ENCODE measurements at places on chromosomes 5 and 9.
A peak's percentile ranks its signal among the peaks of the same experiment; 100 is the strongest.

DNA sequence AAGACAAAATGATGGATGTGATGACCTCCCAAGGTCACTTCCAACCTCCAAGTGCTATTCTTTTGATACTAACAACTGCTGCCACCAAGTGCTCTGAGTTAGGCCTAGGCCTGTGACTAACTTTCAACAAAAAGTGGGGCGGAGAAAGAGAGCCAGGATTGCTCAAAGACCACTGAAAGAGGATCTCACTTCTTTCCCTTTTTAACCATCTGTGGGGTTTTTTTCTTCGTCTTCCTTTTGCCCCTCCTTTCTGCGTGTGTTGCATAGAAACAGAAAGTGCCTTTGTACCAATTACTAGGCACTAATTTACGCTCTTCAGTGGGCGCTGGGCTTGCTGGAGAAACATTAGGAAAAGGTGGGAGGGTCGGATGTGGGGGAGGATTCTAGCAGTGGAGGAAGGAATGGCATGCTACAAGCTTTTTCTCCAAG lies 8.0 kb downstream of the KLF9 start:
- no peak for DNase-seq

- DNase-seq, result no peak
Observed at GRCh38 chr5:58452566-58453258, 7.2 kb downstream of the PLK2 start.

- DNase-seq, result no peak
Observed at GRCh38 chr5:138573223-138573622, 2.0 kb downstream of the HSPA9 start.

- no peak for DNase-seq
Observed at GRCh38 chr5:141982626-141983025, 13.7 kb downstream of the RNF14 start.

- DNase-seq, result no peak
Observed at GRCh38 chr9:134258332-134258731, 67.9 kb upstream of the RXRA start.

DNA sequence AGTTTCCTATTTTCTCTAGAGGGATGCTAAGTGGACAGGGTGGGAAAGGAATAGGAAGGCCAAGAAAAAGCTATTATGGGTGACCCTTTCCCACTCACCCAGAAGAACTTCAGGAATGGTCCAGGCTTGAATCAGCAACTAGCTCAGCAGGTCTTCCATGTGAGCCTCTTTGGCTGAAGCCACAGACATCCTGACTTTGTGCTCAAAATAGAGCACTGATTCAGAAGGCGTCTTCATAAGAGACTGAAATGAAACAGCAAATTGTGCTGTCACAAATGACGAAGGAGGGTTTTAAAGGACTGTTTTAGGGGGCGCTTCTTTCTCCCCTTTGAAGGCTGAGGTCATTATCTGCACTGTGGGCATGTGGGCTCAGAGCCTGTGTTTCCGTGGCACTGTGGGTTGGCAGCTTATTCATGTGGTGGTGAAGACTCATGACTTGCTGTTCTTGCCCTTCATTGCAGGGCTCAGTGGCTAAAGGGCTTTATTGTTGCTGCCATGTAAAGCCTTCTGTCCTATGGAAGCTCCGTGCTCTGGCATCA lies 65.8 kb upstream of the NFIL3 start:
- no peak for DNase-seq

GRCh38 chr9:121785673-121786542 lies 134.5 kb downstream of the DAB2IP start:
- DNase-seq, result no peak

DNA sequence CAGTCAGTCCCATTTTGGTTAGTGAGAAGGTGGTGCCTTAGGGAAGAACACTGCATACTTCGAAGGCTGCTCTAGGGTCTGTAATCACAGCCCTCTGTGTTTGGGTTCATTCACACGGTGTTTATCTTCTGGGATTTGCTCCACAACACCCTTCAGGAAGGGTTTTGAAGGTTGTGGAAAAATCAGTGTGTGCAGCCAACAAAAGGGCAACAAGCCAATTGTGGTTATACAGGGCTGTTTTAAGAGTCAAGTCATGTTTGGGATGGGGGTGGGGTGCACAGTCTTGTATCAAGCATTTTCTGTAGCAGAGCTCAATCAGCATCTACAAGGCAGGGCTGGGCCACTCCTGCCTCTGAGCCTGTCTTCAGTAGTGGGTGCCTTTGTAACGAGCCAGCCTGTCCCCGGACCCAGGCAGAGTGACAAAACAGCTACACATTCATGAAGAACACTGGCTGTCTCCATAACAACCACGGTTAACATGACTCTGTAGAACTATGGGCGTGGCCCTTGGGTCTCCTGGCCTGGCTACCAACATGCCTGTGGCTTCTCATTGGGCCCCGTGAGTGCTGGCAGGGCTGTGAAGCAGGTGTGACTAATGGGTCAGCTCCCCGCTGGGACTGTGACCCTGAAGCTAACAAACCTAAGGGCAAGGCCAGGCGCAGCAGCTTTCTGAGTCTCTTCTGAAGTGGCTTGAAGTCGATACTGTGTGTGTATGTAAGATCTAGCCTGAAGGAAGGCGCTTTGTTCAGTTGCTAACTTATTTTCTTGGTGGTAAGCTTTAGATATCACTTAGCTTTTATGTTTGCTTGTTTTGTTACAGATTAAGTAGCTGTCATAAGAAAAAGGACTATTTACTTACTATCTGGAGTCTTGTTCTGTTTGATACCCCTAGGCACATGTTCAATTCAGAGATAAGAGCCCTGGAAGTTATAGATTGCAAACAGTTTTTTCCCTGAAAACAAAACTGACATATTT lies 27.9 kb upstream of the GOLM1 start:
- DNase-seq, result peak; percentile 67

DNA sequence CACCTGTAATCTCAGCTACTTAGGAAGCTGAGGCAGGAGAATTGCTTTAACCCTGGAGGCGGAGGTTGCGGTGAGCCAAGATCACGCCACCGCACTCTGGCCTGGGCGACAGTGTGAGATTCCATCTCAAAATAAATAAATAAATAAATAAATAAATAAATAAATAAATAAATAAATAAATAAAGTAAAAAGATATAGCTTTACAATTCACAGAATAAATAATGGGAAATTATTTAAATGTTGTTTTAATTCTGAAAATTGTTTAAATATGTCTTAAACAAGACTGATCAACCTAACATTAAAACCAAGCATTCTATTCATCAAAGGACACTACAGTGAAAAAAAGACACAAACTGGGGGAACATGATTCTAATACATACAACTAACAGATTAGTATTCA lies 357.1 kb downstream of the CTNND2 start:
- DNase-seq, result no peak

DNA sequence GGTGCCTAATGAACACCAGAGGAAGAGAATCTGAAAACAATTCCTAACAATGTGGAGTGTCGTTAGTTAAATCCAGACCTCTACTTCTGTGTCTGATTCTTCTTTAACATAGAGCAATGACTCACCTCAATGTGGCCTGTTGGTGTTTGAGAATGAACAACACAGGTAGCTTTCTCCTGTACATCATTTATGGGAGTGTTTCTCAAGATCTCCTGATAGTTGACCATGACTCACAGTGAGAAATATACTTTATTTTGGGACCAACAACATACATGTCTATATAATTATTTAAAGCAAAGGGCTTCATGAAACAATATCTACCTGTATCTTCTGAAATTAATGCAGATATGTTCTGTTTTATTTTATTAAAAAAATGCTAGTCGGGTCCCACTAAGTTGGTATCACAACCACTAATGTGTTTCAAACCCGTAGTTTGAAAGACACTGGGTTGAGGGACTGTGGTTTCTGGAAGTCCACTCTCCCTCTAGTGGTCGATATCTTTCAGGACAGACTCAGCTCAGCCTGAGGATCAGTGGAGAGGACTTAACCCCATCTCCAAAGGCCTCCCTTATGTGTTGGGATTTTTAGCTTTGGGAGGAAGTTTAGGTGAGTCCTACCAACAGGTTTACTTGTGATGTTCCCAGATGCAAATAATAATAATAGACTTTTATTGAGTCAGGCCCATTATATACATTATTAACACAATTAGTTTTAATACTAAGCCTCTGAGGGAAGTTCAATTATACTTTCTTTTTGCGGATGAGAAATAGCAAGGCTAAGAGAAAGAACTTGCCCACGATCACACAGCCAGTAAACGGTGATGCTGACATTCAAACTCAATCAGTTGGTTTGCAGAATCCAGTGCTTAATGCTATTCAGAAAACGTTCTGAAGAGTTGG lies 70.0 kb upstream of the KLF9 start:
- peak; percentile 85 for DNase-seq

- no peak for DNase-seq
Observed at GRCh38 chr5:23648656-23649055, 141.2 kb downstream of the PRDM9 start.
